ENCODE measurements at places on chromosomes 3 and 15.

- DNase-seq = no peak
These were observed 372.5 kb downstream of the TBC1D5 start for GRCh38 chr3:17369973-17370372.

- no peak for DNase-seq
These were observed 100.8 kb downstream of the TMEM266 start for GRCh38 chr15:76160426-76161152.

DNA sequence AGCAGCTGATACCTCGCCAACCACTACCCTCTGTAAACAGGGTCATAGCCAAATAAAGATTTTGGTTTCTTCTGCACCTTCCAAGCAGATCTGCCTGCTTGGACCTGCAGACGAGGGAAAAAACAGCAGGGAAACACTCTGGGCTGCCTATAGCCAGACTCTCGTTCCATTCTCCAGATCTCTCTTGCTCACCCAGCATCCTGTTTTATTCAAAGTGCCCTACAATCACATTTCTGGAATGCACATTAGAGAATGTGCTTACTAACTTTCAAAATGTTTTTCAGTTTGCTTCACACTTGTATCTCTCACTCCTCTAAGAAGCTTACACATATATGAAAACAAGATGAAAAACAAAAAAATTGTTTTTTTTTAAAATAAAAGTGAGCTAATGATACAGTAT lies 71.4 kb downstream of the MLH1 start:
- DNase-seq = no peak

DNA sequence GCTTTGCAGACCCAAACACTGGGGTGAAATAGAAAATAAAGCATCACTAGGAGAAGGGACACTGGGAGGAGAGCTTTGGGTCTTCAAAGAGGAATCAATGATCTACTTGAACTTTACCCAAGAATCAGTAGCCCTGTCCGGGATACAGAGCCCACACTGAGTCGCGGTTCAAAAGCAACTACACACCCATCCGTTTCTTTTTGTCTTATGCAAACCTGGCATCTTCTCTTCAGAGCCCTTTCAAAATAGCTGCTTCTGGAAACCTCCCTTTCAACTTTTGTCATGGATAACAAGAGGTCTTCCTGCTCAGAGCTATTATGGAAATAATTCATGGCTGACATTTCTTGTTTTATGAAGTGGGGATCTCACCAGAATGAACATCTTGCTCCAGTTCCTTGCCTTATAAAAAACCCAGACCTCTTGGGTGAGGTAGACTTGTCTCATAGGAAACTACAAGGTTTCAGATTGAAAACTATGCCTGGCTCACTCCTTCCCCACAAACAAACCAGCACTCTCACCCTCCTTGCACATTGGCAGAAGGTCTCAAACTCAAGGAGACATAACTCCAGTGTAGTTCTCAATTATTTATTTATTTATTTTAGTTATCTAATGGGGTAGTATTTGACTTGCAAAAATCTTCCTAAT lies 115.1 kb upstream of the ARHGEF3 start:
- DNase-seq = no peak

- no peak for DNase-seq
These were observed 130.5 kb upstream of the LMCD1 start for GRCh38 chr3:8371085-8371551.

GRCh38 chr3:5056111-5056391 lies 66.0 kb upstream of the ARL8B start:
- DNase-seq = no peak

- DNase-seq = no peak
These were observed 64.3 kb upstream of the PLCL2 start for GRCh38 chr3:16820485-16820884.

DNA sequence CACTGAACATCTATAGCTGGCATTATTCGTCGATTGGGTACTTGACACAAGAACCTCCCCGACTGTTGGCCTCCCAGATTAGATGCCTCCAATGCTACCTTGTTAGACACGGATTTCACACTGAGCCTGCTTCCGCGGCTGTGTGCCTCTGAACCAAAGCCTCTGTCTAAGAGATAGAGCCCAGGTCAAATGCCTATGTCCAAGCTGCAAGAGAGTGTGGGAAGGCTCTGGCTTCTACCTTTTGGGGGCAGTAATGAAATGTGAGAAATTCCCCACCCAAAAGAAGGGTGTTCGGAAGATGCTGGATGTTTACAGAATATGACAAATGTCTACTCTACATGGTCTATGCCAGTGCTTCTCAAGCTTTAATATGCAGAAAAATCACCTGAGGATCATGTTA lies 2.0 kb upstream of the RPUSD2 start:
- no peak for DNase-seq

DNA sequence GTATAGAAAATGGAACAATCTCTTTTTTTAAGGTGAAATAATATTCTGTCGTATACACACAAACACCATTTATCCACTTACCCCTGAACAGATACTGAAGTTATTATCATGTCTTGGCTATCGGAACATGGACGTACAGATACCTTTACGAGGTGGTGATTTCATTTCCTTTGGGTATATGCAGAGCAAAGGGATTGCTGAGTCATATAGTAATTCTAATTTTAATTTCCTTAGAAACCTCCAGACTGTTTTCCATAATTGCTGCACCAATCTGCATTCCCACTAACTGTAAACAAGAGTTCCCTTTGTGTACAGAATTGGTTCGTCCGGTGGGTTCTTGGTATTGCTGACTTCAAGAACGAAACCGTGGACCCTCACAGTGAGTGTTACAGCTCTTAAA lies 179.4 kb downstream of the SHOX2 start:
- no peak for DNase-seq

- no peak for DNase-seq
These were observed 523.7 kb upstream of the TGFBR2 start for GRCh38 chr3:30082652-30083051.

DNA sequence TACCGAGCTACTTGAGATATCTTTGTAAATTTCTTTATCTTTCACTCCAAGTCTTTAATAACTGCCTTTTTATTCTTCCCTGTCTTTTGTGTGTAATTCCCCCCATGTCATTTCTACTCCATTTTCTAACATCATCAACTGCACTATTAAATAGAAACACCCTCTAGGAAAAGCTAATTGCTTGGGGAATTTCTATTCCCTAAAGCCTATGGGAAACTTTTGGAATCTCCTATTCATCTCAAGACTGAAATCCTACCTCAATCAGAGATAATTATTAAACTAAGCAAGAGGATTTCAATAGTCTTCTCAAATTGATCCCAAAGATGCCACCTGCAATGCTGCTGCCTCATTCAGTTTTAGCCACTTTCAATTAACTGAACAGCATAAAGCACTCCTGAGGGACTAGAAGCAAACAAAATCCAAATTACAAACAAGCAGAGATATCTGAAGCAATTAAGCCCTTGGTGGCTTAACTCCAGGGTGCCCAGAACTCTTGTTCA lies 598.7 kb downstream of the IGSF11 start:
- DNase-seq = no peak

DNA sequence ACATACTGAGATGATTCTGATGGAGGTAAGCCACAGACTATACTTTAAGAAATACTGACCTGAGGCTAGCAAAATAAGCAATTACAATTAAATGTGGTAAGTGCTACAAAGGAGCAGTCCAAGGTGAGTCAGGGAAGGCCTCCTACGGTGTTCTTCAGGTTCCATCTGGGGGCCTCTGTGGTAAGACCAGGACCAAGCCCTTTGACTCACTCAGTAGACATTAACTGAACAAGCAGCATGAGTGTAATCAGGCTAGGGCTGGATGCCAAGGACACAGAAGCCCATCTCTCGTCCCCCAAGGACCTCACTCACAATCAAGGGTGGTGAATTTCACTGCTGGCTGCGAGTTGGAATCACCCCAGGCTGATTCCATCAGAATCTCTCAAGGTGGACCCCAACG lies 37.3 kb downstream of the DZIP1L start:
- DNase-seq = no peak

DNA sequence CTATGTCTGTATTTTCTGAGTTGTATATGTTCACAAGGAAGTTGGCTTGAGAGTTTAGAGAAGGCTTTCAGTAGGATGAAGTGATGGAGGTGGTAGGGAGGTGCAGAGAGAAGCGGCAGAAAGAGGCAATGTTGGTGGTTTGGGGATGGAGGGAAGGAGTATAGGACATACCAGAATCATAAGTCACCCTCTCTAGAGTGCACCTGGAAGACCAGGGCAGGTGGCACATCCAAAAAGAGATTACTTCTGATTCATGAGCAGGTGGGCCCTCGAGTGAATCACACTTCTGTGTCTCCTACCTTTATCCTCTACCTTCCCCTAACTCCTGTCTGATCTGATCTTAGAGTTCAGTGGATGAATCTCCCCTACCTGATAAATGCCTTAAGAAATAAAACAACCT lies 41.8 kb upstream of the MRPL3 start:
- DNase-seq = no peak

- DNase-seq = no peak
These were observed 20.2 kb downstream of the CPOX start for GRCh38 chr3:98573181-98573728.

DNA sequence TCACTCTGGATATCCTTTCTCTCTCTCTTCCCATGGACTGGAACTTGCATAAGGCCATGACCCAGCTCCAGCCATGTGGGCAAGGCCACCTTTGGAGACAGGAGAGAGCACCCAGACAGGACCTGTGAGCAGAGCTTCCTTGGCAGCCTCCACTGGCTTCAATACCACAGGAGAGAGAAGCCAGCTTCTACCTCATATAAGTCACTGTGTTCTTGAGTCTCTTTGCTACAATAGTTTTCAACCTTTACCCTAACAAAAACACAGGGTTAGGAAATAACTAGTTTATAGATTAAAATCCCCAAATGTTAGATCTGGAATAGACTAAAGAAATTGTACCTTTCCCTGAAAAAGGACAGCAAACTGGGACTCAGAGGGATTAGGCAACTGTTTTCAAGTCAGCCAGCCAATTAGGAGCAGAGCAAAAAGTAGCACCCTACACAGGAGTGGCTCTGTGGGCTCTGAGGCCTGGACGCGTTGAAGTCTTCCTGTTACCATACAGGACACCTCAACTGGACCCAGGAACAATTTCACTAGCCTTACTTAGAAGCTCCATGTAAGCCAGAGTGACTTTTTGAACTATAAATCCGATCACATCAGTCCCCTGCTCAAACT lies 211.5 kb upstream of the ICE2 start:
- no peak for DNase-seq

GRCh38 chr3:155086051-155086450 lies 5.9 kb downstream of the MME start:
- no peak for DNase-seq

DNA sequence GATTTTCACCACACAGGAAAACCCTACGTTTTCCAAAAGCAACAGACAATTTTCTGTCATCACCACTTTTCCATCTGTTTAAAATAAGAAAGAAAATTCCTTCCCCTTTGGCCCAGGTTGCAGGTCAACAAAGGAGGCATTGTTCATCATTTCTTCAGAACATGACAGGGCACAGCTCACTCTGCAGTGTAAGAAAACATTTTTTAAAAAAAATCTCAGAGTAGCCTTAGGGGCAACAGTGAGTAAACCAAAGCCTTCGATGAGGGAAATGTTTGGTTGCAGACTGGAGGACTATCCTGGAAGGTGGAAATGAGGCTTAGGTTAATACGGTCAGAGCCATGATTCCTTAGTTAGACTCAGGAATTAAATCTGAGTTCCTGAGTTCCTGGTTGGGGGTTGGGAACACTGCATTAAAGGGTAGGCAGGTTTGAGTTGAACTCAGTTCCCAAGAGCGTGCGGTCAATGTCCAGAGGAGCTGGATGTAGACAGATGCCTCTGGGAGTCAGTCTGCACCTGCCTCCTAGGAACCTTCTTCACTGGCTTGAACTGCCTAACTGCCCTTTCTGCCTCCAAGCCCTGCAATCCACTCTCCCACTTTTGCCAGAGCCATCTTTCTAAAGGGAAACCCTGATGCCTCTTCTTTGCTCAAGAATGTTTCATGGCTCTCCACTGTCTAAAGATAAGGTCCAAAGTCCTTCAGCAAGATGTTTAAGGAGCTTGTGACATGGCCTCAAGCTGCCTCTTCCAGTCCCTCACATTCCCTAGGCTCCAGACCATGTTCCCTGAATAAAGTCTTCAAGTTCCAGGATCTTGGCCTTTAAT lies 3.3 kb upstream of the HES1 start:
- no peak for DNase-seq

DNA sequence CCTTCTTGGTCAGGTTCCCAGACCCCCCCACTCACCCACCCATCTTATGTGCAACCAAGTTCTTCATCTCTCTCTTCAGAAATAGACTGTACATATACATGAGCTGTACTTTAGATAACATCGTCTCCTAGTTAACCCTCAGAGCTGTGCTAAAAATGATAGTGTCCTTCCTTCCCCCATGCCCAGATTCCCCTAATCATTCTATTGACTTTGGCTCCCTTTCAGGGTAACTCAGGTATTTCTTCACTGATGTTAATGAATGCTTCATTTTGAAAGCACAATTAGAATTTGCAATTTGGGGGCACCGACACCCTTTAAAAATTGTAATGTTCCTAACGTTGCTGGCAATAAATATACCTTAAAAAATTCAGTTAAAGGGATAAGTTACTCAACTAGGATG lies 10.9 kb downstream of the PARP9 start:
- DNase-seq = no peak

GRCh38 chr3:48619541-48620524 lies 1.7 kb downstream of the TMEM89 start:
- DNase-seq = no peak

- no peak for DNase-seq
These were observed 2.7 kb downstream of the MSL2 start for GRCh38 chr3:136193278-136194054.

DNA sequence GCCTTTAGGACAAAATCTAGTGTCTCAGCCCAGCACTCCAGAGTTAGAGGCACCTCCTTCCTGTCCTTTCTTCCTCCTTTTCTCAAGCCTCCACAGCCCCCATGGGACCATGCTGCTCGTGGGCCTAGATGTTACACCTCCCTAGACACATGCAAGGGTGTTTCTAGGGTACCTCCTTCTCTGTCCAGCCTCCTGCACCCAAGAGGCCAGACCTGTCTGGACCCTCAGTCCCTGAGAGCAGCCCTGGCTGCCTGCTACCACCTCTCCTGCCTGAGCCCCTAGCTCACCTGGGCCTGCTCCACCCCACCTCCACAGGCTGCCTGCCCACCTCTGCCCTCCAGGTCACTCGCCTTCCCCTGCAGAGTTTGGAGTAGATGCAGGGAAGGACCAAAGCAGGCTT lies 5.2 kb downstream of the LOXL1 start:
- no peak for DNase-seq

- no peak for DNase-seq
These were observed 17.9 kb downstream of the FAM174B start for GRCh38 chr15:92637626-92638025.

GRCh38 chr15:32105258-32106241 lies 75.2 kb downstream of the CHRNA7 start:
- no peak for DNase-seq

- DNase-seq = no peak
These were observed 144.7 kb upstream of the ABHD17C start for GRCh38 chr15:80550219-80550907.

GRCh38 chr3:160027541-160028195 lies 39.0 kb downstream of the IL12A start:
- DNase-seq = no peak

- DNase-seq = no peak
These were observed 8.8 kb upstream of the LRCH3 start for GRCh38 chr3:197782230-197782629.

Data from urinary bladder (tissue), 4 donors.